Non-pigmented ciliary epithelial cell (primary cell): ENCODE measurements at places on chromosomes 1 and 21.

DNA sequence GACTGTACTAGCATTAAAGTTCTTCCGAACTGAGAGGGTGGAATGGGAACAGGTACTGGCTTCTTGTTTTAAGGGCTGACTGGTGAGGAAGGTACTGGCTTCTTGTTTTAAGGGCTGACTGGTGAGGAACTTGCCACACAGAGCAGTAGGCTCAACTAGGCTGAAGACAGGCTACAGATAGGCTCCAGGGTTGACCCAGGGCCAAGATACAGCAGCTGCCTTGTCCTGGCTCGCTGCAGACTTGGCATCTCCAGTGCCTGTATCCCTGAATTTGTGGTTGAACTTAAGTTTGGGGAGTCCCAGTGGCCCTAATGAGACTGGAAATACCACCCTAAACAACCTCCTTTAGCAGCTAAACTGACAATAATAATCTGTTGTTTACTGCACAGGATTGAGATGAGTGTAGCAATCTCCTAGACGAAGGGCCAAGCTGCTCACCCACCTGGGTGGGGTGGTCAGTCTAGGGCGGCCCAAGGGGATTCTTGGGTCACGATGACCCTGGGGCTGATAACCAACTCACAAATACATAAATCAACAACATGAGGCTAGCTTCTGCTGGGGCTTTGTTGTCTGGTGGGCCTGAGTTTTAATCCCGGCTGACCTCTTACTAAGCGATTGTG lies 227.1 kb downstream of the DISC1 start:
- DNase-seq = no peak

GRCh38 chr1:183228347-183229220 lies 42.5 kb downstream of the LAMC2 start:
- DNase-seq = no peak

DNA sequence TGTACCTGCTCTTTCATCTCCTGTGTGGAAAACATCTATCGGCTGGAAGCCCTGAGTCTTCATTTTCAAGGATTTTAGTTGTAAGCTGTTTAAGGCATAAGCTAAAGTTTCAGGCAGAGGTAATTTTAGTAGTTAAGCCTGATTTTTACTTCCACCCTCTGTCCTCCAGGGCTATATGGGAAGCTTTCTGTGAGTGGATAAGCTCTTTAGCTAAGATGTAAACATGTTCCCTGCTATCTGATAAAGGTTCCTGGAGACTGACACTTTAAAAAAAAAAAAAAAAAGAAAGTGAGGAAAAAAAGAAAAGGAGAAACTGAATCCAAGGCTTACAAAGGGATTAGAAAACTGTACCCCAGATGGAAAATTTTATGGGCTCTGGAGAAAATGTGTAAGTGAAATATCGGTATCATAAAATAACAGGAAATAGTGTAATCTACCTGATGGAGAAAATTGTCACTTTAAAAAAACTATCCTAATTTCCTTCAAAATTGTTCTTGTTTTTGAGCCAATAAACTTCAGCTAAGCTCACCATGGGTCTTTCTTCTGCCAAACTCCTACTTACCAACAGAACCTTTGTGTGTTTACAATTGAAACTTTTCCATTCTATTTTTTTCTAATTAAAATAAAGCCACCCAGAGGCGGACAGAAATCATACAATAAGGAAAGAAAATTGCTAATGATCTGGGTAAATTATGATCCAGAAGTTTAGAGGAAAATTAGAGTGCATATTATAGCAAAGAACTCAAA lies 180.5 kb downstream of the TGFB2 start:
- DNase-seq = no peak

DNA sequence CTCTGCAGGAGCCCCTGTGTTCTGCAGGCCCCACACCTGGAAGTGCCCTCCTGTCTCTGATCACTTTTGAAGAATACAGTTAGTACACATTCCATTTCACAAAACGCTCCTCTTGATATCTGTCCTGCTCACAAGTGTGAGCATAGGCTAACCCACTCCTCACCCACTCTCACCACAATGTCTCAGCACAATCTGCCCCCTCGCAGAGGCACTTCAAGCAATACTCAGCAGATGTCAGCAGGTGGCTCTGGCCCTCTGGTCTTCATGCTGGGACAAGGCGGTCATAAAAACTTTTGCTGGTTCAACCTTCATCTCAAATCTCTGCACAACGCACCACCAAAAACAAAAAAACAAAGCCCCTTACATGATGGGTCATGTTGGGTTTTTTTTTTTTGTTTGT lies 671.2 kb downstream of the MATN1 start:
- no peak for DNase-seq

DNA sequence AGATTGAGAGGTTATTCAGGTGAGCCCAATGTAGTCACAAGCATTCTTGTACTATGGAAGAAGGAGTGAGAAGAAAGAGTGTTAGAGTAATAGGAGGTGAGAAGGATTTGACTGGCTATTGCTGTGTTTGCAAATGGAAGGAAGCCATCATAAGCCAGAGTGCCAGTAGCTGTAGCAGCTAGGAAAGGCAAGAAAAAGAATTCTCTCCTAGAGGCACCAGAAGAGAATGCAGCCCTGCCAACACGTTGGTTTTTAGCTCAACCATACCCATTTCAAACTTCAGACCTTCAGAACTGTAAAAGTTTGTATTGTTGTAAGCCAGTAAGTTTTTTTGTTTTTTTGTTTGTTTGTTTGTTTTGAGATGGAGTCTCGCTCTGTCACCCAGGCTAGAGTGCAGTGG lies 8.9 kb upstream of the IL12RB2 start:
- DNase-seq = no peak

- no peak for DNase-seq
Observed at GRCh38 chr1:149884433-149885338, 14.7 kb upstream of the BOLA1 start.

DNA sequence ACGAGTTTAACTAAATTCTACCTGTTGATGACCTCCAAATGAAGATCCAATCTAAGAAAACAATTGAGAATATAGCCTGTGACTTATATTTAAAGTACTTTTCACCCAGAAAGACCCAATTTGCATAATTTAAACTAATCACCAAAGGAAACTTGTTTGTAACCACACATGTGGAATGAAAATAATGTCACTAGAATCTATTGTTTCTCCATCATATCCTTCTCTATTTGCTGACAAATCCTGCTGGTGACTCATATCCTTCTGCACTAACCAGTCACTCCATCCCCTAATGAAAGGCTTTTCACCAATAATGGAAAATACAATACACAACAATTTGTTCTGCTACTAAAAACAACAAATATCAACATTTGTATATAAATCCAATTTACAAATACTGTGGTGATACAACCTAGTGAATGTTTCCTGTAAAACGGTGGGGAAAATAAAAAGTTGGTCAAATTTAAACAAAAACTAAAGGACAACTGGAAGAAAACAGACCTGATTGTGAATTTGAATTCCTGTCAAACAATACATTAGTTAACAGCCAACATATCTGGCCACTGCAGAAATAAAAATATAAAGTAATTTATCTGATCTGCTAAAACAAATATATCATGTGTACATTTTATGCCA lies 6.5 kb downstream of the PTP4A2 start:
- DNase-seq = no peak

GRCh38 chr1:208289716-208290115 lies 45.5 kb upstream of the PLXNA2 start:
- DNase-seq = no peak

DNA sequence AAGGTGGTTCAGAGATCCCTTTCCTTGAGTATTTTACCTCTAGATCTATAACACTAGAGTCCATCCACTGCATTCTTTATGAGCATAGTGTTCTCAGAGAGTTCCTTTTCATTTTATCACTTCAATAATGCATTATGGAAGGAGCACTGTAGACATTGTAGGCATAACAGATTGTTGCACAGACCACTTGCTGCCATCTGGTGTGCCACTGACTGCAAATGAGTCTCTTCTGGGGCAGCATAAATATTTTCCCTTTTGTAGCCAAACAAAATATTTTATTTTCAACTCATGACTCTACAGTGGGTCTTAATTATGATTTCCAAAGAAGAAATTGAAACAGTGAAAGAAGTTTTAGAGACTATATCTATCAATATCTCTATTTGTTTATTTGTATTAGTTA lies 290.4 kb downstream of the OLFM3 start:
- no peak for DNase-seq

DNA sequence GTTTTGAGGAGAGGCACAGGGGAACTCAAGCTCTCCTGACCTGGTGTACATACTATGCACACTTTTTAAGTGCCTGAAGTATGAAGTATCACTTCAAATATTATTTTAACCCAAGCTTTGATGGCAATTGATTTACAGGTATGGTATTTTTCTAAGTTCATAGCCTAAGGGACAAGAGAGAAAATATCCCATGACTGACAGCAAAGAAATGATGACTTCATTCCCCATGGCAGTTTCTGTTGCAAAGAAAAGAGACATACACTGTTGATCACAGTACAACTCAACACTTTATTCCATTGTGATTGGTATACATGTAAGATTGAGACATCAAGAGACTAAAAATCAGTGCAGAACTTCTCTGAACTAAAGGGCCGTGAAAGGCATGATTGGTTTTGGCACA lies 41.8 kb upstream of the BCL10 start:
- DNase-seq = no peak

GRCh38 chr1:235806123-235806522 lies 60.6 kb downstream of the LYST start:
- no peak for DNase-seq

DNA sequence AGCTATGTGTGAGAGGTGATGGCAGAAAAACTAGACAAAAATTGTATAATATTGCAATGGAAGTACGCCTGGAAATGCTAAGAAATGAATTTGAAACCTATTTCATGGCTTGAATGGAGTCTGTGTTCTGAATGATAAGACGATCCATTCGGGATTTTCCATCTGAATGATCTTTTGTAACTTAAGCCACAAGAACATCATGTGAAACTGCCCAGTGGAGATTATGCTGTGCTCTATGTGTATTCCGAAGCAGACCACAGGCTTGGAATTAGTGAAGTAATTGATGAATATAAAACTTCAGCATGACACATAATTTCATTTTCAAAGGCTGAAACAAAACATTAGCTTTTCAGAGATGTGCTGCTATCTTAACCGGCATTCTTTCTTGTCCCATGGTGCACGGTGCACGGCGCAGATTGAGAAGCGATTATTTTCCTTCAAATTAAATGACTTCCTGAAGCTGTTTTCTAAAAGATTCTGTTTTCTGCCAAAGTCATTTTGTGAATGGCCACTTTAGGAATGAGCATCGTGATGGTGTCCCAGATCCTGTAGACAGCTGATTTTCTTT lies 652.9 kb downstream of the PLA2G4A start:
- no peak for DNase-seq
